ENCODE measurements at places on chromosomes 4 and X.

DNA sequence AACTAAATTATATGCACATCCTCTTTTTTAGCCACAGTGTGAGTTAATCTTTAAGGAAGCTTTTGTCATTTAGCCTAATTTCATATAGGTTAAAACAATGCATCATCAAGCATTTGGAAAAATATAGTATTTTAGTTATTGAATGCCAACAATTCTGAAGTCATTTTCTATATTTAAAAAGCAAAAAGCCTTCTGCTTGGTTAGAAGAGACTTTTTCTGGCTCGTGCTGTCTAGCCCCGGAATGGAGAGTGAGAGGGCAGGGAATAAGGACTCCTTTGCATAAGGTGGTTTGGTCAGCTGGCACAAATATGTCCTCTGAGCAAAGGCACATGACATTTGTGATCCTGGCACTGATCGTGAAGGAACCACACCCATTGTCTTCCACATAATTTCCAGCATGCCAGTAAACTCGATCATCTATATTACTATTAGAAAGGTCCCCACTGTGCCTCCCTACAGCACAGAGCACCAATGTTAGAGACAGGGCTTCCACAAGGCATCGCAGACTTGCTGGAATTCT is 393.7 kb upstream of the INTU start:
- DNase-seq, result no peak

GRCh38 chrX:116399681-116400080 is 36.7 kb upstream of the SLC6A14 start:
- DNase-seq, result no peak

DNA sequence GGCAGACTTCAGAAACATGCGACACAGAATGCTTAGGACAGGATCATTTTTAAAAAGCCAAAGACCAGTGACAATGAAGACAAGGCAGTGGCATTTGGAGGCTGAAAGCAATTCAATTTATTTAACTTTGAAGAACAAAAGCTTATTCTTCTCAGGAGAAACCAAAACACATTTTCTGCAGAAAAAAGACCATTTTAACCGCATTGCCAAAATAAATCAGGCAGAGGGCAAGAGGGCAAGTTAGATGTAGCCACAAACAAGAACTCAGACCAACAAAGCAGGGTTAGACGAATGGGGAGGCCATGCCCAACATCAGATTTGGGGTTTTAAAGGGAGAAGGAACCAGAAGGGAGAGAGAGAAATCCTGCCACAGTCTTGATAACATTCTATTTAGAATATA is 58.9 kb downstream of the RELL1 start:
- no peak for DNase-seq

DNA sequence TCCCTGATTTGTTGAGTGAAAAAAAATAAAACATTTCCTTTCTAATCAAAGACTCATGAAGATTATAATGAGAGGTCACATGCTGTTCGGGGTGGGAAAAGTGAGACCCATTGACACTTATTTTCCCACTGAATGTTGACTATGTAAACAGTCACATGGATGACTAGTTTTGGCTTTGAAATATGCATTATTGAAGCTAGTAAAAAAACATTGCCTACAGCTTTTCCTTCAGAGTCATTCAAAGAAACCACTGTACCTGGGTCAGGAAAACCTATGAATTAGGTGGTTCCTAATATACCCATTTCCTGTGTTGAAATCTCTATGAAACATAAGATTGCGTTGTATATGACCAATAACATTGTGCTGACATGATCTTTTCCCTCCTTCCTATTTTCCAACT is 251.2 kb downstream of the CFAP299 start:
- DNase-seq, result no peak

- DNase-seq, result no peak
Observed at GRCh38 chrX:74419864-74420195, 1.5 kb upstream of the SLC16A2 start.

DNA sequence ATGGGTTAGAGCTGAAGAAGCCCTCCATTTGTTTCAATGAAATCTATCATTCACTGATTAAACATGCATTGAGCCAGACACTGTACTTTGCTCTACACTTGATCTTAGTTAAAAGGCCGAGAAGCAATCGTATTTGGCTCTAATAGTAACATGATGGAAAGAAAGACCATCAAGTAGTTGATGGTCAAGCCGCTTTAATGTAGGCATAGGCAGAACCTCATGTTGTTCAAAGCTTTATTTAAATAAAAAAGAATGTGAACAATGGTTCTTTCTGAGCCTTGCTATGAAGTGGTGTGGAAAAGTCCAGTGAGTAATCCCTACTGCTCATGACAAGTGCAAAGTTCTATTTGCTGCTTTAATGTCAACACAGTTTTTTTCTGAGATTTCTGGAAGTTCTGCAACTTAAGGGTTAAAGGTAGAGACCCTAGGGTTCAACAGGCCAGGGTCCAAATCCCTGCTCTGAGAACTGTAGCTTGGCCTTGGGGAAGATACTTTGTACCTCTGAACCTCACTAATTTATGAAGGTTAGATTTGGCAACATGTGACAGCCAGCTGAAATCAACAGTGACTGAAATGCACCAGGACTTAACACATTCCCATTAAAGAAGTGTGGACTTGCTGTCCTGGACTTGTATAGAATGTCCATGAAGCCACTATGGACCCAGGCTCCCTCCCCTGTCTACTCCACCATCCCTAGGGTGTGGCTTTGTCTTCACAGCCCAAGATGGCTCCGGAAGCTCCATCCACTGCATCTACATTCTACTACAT is 17.9 kb upstream of the LAP3 start:
- no peak for DNase-seq

DNA sequence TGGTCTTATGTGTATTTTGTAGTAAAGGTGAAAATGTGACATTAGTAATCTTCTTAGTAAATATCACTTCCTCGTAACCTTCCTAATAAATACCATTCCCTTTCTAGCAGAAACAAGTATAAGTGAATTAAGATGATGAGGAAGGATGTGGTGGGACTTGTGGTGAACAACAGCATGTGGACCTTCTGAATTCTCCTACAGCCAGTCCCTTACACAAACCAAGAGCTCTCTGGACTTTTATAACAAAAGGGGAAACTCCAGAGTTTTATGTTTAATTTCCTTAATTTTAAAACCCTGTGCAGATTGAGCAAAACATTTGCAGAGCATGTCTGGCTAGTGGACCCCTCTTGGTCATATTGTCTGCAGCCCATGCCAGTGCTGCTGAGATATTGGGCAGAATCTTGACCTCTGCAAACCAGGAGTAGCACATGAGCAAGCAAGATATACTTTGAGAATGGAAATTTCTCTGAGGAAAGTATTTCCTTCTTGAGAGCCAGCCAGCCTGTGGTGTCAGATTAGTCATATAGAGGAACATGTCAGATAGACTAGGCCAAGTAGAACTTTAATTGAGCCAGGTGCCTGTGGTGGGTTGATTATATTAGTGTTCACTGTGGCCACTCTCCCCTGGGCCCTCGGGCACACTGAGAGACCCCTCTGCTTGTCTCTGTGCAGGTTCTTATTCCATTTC is 328.2 kb downstream of the DKK2 start:
- no peak for DNase-seq

DNA sequence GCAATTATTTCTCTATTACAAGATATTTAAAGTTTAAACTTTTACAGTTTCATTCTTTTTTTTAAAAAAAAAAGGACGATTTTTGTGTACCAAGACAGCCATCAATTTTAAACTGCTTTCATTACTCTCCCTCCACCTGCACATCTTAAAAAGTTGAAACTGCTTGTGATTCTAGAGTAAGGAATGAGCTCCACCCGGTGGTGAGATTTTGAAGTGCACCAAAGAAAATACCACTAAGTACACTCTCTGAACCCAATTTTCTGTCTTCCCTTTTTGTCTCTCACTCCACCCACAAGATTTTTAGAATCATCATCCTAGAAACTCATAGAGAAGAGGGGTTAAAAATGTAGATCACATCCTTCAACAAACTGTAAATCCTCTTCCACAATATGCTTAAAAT is 91.3 kb upstream of the WDR44 start:
- peak; percentile 66 for DNase-seq

- DNase-seq, result no peak
Observed at GRCh38 chrX:12843668-12844279, 23.1 kb upstream of the TLR7 start.
